Colonic mucosa (tissue), 4 donors: ENCODE measurements at places on chromosomes 5 and 9. TPM values are rescaled to one million over a fixed set of nuclear protein-coding genes. Genes with fewer than 3 reads are reported as not detected.
A peak's percentile ranks its signal among the peaks of the same experiment; 100 is the strongest.

IFNA21 gene
- total RNA-seq: not detected

GRCh38 chr5:107513337-107514085 lies 157.2 kb downstream of the EFNA5 start:
- DNase-seq: no peak

CTNND2 gene
- total RNA-seq: 1.1 TPM

DNA sequence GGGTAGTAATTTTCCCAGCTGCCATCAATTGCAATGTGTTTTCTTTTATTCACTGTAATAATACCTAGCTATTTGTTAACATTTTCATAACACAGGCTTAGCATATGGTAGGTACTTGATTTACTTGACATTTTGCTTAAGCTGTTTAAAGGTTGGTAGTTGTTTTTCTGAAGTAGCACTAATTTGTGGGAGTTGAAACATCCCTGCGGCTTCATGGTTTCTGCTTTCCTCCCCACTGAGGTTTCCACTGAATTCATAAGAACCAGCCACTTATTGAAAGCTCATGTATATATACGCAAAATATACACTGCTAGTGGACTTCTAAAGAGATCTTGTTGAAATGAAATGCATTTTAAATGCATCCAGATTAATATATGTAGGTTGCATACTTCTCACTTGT lies 559.9 kb downstream of the TLE4 start:
- DNase-seq: no peak

FBXW11 gene
- 35.5 TPM for total RNA-seq

GRCh38 chr5:31442058-31442745 lies 89.7 kb downstream of the DROSHA start:
- no peak for DNase-seq

GRCh38 chr5:69331528-69332445 lies 814 bp downstream of the CCDC125 start:
- DNase-seq: peak; percentile 66

DNA sequence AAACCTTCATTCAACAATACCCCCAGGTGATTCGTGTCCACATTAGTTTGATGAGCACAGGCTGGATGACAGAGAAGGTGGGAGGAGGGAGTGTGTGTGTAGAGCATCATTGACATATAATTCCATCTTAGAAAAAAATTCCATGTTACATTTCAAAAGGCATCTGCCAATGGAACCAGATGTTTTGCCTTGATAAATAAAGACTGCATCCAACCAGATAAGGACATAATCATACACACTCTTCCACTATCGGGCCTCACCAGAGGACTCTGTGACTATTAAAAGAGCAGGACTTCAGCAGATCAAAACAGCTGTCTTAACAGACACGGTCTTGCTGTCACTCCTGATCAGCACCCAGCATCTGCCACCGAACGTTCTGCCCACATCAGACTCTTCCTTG lies 96.4 kb upstream of the SPIN1 start:
- no peak for DNase-seq

- no peak for DNase-seq
These were observed 67.7 kb upstream of the STC2 start for GRCh38 chr5:173395933-173396308.

GRCh38 chr9:112180387-112180881 lies 5.3 kb upstream of the SUSD1 start:
- DNase-seq: no peak

GRCh38 chr5:109938453-109938852 lies 248.7 kb downstream of the MAN2A1 start:
- DNase-seq: no peak

- no peak for DNase-seq
These were observed 4.1 kb downstream of the OR2V1 start for GRCh38 chr5:181126841-181127240.

- no peak for DNase-seq
These were observed 691.2 kb upstream of the CDH6 start for GRCh38 chr5:30502277-30502676.

- no peak for DNase-seq
These were observed 668.4 kb upstream of the CCNG1 start for GRCh38 chr5:162769019-162769418.

GNA14 gene
- 7.9 TPM for total RNA-seq

DNA sequence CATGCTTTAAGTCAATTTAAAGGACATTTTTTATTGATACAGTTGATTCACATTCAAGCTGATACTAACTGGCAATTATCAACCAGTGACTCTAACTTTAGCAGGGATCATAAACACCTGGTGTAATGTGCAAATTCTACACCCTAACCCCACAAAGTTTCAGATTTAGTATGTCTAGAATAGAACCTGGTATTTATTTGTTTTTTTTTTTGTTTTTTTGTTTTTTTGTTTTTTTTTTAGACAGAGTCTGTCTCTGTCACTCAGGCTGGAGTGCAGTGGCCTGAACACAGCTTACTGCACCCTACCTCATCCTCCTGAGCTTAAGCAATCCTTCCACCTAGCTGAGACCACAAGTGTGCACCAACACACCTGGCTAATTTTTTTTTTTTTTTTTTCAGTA lies 311.2 kb upstream of the SEMA6A start:
- no peak for DNase-seq
